Left cardiac atrium (tissue), 4 donors: ENCODE measurements at places on chromosomes 11 and 22. TPM values are rescaled to one million over a fixed set of nuclear protein-coding genes. Genes with fewer than 3 reads are reported as not detected.

Gene TESMIN
- 0.52 TPM for total RNA-seq

Gene OR10A2
- total RNA-seq = not detected

Gene FOLR2
- total RNA-seq = 24.0 TPM

Gene TRIM64C
- total RNA-seq = not detected

Gene MYOD1
- not detected for total RNA-seq

Gene POLDIP3
- 34.7 TPM for total RNA-seq

Gene SEC14L6
- 0.56 TPM for total RNA-seq

Gene SCGB1D2
- not detected for total RNA-seq
